ENCODE measurements at places on chromosomes 2 and 18.

GRCh38 chr2:199910338-199911051 lies 598 bp upstream of the C2orf69 start:
- no peak for DNase-seq

DNA sequence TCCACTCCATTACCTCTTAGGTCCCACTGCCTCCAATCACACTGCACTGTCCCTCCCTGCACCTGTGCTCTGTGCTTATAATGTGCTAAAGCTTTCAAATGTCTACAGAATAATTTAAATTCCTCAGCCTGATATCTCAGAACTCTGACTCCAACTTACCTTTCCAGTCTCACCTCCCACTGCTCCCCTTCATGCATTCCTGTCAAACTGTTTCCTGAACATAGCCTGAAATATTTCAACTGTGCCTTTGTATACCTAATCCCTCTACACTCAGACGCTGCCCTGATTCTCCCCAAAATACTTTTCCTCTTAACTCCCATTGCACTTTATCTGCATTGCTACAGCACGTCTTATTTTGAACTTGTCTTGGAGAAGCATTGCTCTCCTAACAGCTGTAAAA lies 40.5 kb downstream of the CHMP3 start:
- no peak for DNase-seq

DNA sequence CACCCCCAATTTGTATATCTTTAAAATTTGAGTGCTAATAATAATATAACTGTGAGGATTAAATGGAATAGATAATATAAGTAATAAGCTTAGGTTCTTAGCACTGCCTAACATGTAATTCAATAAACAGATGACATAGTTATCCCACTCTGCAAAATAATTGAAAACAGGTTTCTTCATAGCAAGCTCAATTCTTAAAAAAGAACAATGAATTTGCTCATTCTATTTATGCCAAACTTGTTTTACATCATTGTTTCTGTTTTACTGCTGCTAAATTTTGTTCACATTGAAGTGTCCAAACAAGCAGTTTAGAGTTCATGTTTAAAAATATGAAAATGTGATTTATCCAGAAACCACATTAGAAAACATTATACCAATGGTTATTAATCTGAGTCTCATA lies 217.0 kb downstream of the MBD5 start:
- no peak for DNase-seq

DNA sequence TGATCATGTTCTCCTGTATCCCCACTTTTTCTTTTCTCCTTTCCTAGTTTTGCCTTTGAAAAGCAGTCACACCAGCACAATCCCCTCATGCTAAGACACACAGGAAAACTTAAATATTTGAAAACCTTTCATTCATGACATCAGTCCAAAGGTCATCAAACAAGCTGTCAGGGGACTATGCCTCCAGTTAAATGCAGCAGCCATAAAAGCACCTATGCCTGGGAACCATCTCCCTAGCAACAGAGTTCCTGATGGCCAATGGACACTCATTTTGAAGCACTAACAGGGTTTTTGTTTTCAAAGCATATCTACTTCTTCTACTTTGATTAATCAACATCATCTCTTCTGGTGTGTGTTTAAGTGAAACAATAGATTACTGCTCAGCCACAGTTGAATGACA lies 286.4 kb upstream of the PARD3B start:
- DNase-seq = no peak

- no peak for DNase-seq
Measured at GRCh38 chr2:151978709-151979108, 120.1 kb downstream of the CACNB4 start.

GRCh38 chr2:224894356-224894755 lies 147.9 kb downstream of the DOCK10 start:
- DNase-seq = peak; percentile 95

- no peak for DNase-seq
Measured at GRCh38 chr2:3319745-3320566, 57.7 kb downstream of the EIPR1 start.

GRCh38 chr2:38533180-38533579 lies 69.5 kb downstream of the HNRNPLL start:
- DNase-seq = peak; percentile 86
